ENCODE measurements at places on chromosomes 1 and 21.
A peak's percentile ranks its signal among the peaks of the same experiment; 100 is the strongest.

GRCh38 chr1:200894712-200895442, at the start of gene INAVA:
TSS of gene INAVA (plus strand) at chr1:200894900. CDS start at chr1:200898401, 3,501 bp downstream.
- DNase-seq: no peak

DNA sequence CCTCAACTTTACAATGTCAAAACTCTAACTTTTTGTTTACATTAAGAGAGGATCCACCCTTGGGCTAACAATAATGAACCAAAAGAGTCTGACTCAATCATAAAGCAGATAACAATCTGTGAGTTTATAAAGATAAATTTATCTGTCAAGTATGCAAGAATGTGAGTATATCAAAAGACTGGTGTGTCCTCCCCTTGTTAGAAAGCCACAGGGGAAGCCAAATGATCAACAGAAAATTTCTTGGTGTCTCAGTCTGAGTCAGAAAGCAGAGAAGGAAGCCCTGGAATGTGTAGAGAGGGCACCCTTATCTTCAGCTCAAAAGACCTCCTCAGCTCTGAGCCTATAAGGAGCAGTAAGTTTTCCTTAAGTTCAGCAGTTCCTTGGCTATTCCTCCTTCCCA, 13.9 kb upstream of the PDIK1L start:
- DNase-seq: no peak

DNA sequence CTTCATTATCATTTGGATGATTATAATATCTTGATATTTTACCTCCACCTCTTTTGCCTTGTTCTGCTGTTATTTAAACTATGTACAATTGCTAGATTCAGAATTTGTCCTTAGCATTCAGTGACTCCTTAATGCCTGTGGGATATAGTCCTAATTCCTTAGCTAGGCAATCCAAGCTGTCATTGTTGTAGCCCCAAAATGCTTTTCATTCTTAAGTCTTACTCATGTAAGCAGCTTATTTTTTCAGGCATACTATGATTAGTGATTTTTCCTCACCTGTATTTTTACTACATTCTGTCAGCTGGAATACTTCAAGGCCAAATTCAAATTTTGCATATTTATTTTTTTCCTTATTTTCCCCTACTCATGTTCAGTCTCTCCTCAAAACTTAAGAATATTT, 13.4 kb downstream of the PKN2 start:
- no peak for DNase-seq

GRCh38 chr21:35370671-35371070, 321.6 kb upstream of the RUNX1 start:
- DNase-seq: no peak

DNA sequence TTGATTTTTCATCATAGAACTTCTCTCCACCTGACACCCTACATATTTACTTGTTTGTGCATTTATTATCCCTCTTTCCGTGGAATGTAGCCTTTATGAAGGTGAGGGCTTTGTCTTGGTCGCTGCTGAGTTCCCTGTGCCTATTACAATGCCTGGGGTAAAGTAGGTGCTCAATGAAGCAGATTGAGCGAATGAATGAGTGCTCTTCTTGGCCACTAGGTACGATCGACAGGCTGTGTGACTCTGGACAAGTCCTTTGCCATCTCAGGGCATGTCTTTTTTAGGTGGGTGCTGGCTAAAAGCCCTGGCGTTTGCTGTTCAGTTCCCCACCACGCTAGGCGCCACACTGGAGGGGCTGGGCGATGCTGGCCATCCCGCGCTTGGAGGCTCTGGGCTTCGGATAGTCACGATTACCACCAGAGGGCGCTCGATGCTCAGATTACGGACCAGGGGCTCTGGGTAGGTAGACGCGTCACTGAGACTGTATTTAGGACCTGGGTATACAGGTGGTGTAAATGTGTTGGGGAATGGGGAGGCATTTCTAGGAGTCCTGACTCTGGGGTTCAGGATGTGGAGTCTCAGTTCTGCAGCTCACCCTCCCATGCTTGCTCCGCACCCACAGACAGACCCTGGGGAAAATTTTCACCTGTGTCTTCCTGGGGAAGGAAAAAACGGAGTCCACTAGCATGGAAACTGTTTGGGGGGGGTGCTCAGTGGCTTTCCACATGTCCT, 71.0 kb upstream of the CSF3R start:
- DNase-seq: peak; percentile 44

DNA sequence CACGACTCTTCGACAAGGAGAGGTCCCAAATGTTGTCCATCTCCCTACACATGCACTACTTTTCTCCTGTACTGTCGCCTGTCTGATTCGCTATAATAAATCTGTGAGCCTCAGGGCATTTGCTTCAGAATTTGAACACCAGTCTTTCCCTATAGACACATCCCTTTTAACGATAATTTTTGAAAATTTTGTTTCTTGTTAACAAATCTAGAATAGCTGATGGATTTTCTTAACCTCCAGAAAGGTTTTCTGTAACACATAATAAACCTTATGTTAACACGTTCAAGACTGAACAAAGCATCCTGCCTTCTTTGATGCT, 704 bp downstream of the CAPZA1 start:
- no peak for DNase-seq

DNA sequence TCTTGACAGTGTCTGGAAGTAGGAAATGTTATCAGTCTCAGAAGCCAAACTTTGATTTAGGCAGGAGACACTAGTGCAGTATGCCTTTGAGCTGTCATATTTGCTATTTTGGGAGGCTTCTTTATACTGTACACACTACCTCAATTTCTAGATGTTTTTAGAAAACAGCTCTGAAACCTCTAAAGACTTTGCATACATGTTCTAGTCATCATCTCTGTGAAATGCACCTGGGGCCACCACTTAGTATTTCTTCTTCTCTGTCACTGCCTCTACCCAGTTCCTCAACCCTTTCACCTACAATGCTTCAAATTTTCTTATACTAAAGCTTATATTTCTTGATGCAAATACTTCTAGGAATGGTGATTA, 29.1 kb upstream of the PLA2G4A start:
- no peak for DNase-seq

GRCh38 chr1:2347896-2348295, 43.5 kb downstream of the MORN1 start:
- DNase-seq: no peak

GRCh38 chr1:211625040-211625439, 46.1 kb upstream of the SLC30A1 start:
- DNase-seq: no peak

DNA sequence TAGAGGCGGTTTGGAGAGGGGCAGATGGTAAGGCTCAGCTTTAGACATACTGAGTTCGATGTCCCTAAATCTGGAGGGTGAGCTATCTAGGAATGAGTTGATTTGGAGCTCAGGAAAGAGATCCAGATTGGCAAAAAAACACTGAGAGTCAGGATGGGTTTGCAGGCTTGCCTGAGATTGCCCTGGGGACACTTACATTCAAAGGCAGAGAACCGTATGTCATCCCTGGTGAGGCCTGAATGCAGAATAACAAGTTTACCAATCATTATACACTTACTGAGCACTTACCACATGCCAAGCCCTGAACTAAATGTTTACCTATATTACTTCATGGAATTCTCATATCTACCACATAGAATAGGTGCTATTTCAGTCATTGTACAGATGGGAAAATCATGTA, 27.5 kb downstream of the TFAP2E start:
- DNase-seq: no peak

- no peak for DNase-seq
Measured at GRCh38 chr1:14648896-14649855, 50.7 kb downstream of the KAZN start.

- no peak for DNase-seq
Measured at GRCh38 chr1:222031318-222031717, 289.4 kb upstream of the DUSP10 start.

- peak; percentile 41 for DNase-seq
Measured at GRCh38 chr1:18681423-18681835, 50.8 kb downstream of the PAX7 start.

DNA sequence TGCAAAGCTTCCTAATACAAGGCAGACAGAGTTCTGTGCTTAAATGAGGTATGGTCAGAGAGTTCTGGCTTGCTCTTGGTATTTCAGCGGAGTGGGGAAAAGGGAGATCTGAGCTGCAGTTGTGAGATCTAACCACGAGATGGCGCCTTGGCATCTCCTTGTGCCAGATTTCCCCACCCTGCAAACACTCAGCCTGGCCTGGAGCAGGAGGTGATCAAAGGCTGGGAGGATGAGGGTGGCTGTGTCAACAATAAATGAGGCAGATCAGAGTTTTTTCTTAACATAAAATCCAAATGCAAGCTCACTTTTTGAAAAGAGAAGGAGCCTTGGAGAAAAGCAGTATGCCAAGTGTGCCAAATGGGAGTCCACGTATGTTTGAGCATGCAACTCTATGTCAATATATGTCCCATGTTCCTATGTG, 4.1 kb upstream of the TFAP2E start:
- DNase-seq: peak; percentile 71

DNA sequence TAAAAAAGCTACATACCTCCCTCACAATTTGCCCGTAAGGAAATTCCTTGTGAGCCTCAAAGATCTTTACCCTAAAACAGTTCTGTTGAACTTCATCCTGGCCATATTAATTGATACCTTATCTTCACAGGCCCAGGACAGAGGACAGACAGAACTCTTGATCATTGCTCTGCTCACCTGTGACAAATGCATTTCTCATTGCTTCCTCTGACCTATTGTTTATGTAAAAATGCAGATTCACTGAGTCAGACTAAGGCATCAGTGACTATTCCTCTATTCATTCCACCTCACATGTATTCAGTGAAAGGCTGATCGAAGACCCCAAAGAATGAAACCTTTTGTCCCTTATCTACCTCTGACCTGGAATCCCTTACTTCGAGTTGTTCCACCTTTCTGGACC, 61.0 kb downstream of the BACH1 start:
- no peak for DNase-seq
